ENCODE measurements at places on chromosomes 3 and 15. TPM values are rescaled to one million over a fixed set of nuclear protein-coding genes. Genes with fewer than 3 reads are reported as not detected.

Gene GREM1
- not detected for total RNA-seq

DNA sequence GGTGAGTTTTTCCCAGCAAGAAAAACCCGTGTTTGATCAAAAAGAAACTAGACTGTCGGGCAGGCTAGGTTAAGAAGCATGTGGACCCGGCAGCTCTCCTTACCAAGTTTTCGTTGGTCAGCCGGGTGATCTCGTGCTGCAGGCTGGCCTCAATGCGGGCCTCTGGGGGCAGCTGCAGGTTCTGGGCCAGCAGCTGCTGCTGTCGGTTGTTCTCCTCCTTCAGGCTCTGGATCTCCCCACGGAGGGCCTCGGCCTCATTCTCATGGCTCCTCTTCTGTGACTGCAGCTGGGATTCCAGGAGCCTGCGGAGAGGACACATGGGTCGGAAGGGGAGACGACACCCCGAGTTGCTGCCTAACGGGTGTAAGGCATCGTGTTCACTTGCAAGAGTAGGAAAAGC is 44.5 kb upstream of the MYO5C start:
- H3K36me3 ChIP-seq = peaks cover 5% of the 10 kb centered on the region
- H3K27me3 ChIP-seq = no peaks in the 10 kb centered on the region
- H3K4me1 ChIP-seq = no peaks in the 10 kb centered on the region
- no peak overlapping the region for H3K4me3 ChIP-seq
- H3K27ac ChIP-seq = no peak overlapping the region
- no peak for DNase-seq

DNA sequence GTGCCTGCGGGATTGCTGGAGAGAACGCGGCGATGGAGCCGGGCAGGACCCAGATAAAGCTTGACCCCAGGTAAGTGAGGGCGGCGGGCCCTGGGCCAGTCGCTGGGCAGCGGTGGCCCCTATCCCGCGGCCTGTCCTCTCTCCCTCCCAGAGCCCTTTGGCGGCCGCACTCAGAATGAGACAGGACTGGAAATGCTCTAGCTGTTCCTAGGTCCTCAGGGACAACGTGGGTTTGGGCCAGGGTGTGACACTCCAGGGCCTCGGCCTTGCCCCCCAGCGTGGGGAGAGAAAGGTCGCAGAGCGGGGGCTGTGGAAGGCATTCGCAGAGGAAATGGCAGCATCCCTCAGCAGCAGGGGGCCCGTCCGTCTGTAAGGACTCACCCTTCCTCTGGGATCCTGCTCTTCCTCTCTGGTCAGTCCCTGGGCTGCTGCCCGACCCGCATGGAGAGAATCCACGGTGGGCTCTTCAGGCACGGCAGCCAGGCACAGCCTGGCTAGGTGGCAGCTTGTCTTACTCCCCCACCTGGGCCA is 412 bp downstream of the SLC51A start:
- H3K27ac ChIP-seq = no peak overlapping the region
- no peak for DNase-seq
- H3K4me1 ChIP-seq = peaks cover 16% of the 10 kb centered on the region
- no peaks in the 10 kb centered on the region for H3K36me3 ChIP-seq
- H3K4me3 ChIP-seq = no peak overlapping the region

- H3K4me1 ChIP-seq = peaks cover 22% of the 10 kb centered on the region
- H3K36me3 ChIP-seq = no peaks in the 10 kb centered on the region
- H3K4me3 ChIP-seq = no peak overlapping the region
- H3K27ac ChIP-seq = no peak overlapping the region
Observed at GRCh38 chr15:73957785-73958184, 31.5 kb downstream of the LOXL1 start.

Gene PLAAT1
- not detected for total RNA-seq

- H3K27ac ChIP-seq = no peak overlapping the region
- H3K36me3 ChIP-seq = no peaks in the 10 kb centered on the region
- no peak for DNase-seq
- no peaks in the 10 kb centered on the region for H3K27me3 ChIP-seq
Observed at GRCh38 chr3:30989276-30990030, 95.0 kb upstream of the GADL1 start.

DNA sequence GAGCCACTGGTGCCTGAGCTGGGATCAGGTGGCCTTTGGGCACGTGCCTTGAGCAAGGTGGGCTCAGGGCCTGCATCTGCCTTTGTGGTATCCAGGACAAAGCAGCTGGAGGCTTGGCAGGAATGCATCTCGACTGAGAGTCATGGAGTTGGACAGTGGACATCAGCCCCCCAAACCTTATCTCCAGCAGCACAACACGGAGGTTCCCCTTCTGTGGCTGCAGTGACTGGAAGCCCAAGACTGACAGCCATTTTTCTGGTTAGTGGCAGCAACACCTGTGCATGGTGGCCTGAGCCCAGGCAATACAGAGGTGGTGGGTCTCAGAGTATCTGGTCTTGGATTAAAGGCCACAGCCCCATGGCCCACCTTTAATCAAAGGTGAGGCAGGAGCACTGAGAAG is 27.8 kb upstream of the TSEN2 start:
- no peaks in the 10 kb centered on the region for H3K36me3 ChIP-seq
- H3K4me1 ChIP-seq = no peaks in the 10 kb centered on the region
- no peak overlapping the region for H3K4me3 ChIP-seq
- no peak overlapping the region for H3K27ac ChIP-seq
- DNase-seq = no peak

DNA sequence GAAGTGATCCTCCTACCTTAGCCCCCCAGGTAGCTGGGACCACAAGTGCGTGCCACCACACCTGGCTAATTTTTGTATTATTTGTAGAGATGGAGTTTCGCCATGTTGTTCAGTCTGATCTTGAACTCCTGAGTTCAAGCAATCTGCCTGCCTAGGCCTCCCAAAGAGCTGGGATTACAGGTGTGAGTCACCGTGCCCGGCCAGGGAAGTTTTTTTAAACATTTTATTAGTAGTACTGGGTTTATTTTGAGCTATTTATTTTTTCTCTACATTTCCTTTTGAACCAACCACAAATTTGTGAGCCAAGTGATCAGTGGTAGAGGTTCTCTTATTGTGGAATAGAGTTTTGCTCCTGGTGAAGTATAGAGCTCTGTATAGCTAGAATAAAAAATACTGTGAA is 33.7 kb downstream of the ARMC8 start:
- H3K27ac ChIP-seq = no peak overlapping the region
- DNase-seq = no peak
- H3K4me3 ChIP-seq = no peak overlapping the region
- H3K4me1 ChIP-seq = peaks cover 5% of the 10 kb centered on the region

GRCh38 chr15:50996641-50997040 is 88.2 kb downstream of the AP4E1 start:
- no peak for DNase-seq
- no peaks in the 10 kb centered on the region for H3K36me3 ChIP-seq
- H3K27me3 ChIP-seq = no peaks in the 10 kb centered on the region

- H3K4me1 ChIP-seq = no peaks in the 10 kb centered on the region
- H3K27me3 ChIP-seq = no peaks in the 10 kb centered on the region
- H3K27ac ChIP-seq = no peak overlapping the region
- no peak overlapping the region for H3K4me3 ChIP-seq
- H3K36me3 ChIP-seq = no peaks in the 10 kb centered on the region
- no peak for DNase-seq
Observed at GRCh38 chr15:81339321-81339720, 15.4 kb upstream of the STARD5 start.

DNA sequence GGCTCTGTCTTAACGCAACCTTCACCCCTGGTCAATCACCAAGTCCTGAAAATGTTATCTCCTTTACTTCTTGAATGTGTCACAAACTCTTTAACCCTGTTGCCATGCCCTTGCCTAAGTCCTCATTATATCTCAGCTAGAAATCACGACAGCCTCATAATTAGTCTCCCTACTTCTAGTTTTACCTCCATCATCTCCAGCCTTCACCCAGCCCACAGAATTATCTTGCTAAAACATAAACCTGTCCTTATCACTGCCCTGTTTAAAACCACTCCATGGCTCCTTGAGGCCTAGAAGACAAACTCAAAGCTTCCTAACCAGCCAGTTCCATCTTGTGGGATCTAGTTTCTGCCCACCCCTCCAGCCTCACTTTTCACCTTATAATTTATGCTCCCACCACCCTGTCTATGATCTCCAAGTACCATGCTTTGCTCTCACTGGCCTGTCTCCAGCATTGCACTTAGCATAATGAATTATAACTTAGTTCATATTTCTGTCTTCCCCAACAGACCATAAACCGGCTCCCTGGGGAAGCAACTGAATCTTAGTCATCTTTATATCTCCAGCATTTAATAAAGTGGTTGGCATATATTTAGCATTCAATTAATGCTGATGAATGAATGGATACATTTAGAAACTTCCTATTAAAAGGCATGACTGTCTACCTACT is 39.2 kb downstream of the GPR176 start:
- DNase-seq = no peak
- H3K27me3 ChIP-seq = peaks cover 4% of the 10 kb centered on the region
- no peaks in the 10 kb centered on the region for H3K36me3 ChIP-seq
- H3K27ac ChIP-seq = no peak overlapping the region

DNA sequence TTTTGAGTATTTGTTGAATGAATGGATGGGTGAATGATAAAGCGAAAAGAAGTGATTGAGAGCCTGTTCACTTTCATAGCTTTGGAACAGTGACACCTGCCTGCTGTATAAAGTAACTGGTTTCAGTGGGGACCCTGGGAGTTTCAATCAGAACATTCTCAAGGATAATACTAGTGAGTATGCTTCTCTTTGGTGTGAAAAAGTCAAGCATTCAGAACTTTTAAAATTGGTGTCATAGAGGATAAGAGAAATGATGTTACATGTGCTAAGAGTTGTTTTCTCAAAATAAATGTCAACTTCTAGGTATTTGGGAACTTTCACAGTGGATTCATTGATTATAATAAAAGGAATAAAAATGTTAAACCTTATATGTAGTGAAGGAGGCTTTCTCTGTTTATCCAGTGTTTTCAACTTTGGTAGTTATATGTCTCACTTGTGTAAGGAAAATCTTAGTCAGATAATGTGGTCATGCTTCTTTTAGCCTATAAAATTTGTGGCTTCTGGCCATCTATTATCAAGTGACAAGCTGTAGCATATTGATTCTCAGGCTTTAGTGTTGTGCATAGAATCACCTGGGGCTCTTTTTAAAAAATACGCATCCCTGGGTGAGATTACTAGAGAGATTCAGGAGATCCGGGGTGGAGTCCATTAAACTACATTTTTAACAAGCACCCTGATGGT is 11.9 kb downstream of the LRCH3 start:
- no peak overlapping the region for H3K4me3 ChIP-seq
- peaks cover 29% of the 10 kb centered on the region for H3K4me1 ChIP-seq
- DNase-seq = no peak

DNA sequence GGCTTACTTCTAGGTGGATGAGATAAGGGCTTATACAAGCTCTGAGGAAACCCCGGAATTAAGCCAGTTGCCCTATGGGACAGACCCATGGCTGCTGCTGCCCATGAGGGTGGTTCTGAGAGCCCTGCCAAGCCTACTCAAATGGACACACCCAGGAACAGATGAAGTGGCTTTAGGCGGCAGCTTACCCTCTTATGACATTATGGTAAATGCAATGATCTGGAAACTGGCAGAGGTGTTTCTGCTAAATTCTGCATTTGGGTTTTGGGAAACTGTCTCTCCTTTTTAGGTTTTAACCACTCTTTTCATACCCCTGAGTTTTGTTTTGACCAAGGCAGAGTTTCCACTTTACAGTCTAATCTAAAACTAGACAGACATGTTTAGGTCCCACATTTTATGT is 9.0 kb upstream of the ZBED2 start:
- DNase-seq = no peak
- H3K27me3 ChIP-seq = no peaks in the 10 kb centered on the region

- no peaks in the 10 kb centered on the region for H3K4me1 ChIP-seq
- no peaks in the 10 kb centered on the region for H3K36me3 ChIP-seq
- no peak overlapping the region for H3K4me3 ChIP-seq
- no peak for DNase-seq
Observed at GRCh38 chr3:88812576-88812975, 294.8 kb upstream of the EPHA3 start.

DNA sequence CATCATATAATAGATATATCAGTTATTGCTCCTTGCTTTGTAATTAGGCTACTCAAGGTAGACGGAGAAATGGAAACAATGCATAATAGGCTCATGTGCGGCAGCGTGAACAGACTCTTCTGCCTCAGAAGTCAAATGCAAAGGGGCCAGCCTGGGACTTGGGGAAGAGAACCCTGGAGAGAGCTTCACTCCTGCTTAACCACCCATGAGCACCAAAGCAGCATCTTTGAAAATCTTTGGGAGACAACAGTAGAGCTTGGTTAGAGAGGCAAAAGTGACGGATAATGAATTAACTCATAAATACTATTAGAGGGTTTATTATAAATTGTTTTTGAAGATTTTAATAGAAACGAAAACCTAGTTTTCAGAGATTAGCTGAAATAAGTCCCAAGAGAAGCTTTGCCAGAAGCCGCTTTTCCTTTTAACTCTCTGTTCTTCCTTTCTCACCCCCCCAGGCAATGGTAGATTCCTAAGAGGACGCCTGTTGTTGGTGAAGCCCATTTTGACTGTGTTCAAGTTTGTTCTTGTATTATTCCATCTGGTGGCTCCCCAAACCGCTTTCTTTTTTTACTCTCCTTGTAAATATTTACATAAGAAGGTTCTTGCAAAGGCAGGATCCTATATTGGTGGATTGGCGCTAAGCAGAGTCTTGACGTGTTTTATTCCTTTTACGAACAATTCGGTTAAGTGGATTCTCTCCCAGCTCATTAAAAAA is 196.0 kb upstream of the TPRG1 start:
- H3K4me3 ChIP-seq = no peak overlapping the region
- peak overlapping the region; percentile 51 for H3K27ac ChIP-seq
- no peaks in the 10 kb centered on the region for H3K27me3 ChIP-seq
- DNase-seq = no peak

DNA sequence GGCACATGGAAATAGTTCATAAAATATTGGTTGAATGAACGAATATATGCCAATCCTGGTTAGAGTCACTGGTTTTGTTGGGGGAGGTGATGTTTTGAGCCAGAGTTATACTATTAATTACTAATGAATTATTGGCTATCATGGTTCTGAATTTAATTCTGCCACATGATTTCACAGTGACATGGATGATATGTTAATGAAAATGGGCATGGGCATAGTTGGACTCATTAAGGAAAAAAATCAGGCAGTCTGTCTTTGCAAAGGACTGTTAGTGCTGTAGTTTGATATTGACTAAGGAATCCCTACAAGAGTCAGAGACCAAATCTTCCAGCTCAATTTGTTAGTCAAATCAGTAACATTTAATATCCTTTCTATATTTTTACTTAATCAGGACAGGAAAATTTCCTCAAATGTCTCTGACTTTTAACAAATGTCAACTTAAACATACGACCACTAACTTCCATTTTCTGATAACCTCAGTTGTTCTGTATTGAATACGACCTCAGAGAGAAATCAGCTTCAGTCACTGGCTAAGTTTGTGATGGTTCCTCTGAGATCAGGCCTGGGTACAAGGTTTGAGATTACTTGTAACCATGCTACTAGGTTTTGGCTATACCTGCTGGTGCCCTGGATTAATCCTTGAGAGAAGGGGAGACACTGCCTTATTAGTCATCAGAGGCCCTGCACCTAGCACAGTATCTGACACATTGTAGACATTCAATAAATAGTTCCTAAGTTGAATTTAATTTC is 13.3 kb downstream of the NFKBIZ start:
- no peak for DNase-seq
- peaks cover 26% of the 10 kb centered on the region for H3K36me3 ChIP-seq
- H3K4me3 ChIP-seq = no peak overlapping the region
- peaks cover 2% of the 10 kb centered on the region for H3K4me1 ChIP-seq

Measured in CD8-positive, alpha-beta memory T cell (primary cell).